CD8-positive, alpha-beta memory T cell (primary cell): ENCODE measurements at places on chromosomes 7 and 10. TPM values are rescaled to one million over a fixed set of nuclear protein-coding genes. Genes with fewer than 3 reads are reported as not detected.

- H3K4me1 ChIP-seq, result no peaks in the 10 kb centered on the region
- no peaks in the 10 kb centered on the region for H3K27me3 ChIP-seq
- H3K36me3 ChIP-seq, result no peaks in the 10 kb centered on the region
- H3K4me3 ChIP-seq, result no peak overlapping the region
- H3K27ac ChIP-seq, result no peak overlapping the region
- no peak for DNase-seq
Measured at GRCh38 chr10:122571892-122572291, 11.3 kb downstream of the DMBT1 start.

- no peak overlapping the region for H3K4me3 ChIP-seq
- H3K4me1 ChIP-seq, result no peaks in the 10 kb centered on the region
- H3K36me3 ChIP-seq, result no peaks in the 10 kb centered on the region
Measured at GRCh38 chr10:117677239-117677638, 134.7 kb downstream of the EMX2 start.

DNA sequence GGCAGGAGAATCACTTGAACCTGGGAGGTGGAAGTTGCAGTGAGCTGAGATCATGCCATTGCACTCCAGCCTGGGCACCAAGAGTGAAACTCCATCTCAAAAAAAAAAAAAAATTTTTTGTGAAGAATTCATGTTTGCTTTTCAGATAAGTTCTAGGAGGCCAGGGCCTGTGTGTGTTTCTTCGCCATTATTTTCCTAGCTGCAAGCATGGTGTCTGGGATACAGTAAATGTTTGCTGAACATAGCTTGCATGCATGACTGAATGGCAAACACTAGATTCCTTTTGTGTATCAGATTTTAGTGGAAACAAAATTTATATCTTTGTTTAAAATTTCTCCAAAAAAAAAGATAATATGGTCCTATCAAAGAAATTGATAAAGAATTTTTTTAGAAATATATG lies 9.7 kb upstream of the MACC1 start:
- no peak overlapping the region for H3K4me3 ChIP-seq
- no peak overlapping the region for H3K27ac ChIP-seq
- DNase-seq, result no peak
- no peaks in the 10 kb centered on the region for H3K27me3 ChIP-seq
- H3K36me3 ChIP-seq, result no peaks in the 10 kb centered on the region
- no peaks in the 10 kb centered on the region for H3K4me1 ChIP-seq

The PALD1 gene
- 0.20 TPM for total RNA-seq
